Activated CD4-positive, alpha-beta T cell treated with anti-CD3 and anti-CD28 coated beads, Interleukin-2, amount 50 U/mL, for 4 hours (primary cell): ENCODE measurements at places on chromosomes 16 and 17.

GRCh38 chr17:57016764-57017116 is 38.8 kb downstream of the SCPEP1 start:
- DNase-seq: no peak

GRCh38 chr17:75383842-75384195 is 21.7 kb downstream of the GRB2 start:
- DNase-seq: no peak

GRCh38 chr16:65576631-65577030 is 454.8 kb upstream of the CDH11 start:
- no peak for DNase-seq

DNA sequence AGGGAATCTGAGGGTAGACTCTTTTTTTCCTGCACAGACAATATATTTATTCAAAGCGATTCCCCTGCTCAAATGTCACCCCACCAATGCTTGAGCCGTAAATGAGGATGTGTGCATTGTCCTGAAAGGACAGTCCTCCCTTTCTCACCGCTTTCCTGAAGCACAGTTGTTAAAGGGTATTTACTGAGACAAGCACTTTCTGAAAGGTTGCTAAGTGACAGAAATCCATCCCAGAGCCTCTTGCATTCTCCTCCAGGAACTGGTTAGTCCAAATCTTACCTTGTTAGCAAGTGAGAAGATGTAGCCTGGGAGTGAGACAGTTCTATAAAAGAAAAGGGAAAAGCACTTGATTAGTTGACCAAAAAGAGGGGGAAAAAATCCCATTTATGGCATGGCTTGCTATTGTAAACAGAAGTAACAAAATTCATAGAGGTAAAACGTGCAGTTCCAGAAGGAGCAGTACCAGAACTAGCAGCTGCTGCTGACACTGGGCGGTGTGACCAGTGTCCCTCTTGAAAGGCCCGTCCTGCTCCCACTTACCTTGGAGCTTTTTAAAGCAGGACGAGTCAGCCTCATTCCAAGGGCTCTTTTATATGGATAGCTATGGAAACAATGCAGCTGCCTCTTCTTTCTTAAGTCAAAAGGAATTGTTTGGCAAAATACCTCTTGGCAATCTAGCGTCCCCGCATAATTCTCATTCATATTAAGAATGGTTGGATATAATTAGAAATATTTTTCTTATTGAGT is at the start of gene MYH2:
MYH2 (minus strand) TSS at position 563 of the 747 bp plus-strand sequence. CDS start 1,738 bp downstream, outside the sequence.
- DNase-seq: no peak

DNA sequence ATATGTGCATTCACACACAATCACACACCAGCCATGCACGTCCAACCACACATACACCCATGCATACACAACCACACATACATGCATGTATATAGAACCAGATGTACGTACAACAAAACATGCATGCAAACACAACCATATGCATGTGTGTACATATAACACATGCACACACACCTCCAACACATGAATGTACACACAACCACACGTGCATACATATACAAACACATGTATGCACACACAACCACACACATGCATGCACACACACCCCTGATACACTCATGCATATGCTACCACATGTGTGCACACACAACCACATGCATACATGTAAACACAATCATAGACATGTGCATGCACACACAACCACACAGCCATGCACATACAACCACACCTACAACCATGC is 52.0 kb upstream of the SDK2 start:
- no peak for DNase-seq

DNA sequence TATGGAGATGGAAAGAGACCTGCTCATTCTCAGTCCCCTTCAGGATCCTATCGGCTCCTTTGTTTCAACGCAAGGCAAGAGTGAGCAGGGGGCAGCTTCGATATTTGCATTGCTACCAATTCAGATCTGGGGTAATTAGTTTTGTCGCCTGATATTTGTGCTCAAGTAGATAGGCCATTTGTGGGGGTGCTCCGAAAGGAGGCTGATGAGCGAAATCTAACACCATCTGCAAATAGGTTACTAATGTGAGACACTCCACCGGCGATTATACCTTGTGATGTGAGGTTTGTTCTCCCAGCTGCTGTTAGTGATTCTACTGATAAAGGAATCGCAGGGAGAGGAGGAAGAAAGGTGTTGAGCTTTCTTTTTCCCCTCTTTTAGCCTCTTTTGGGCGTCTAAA is 31.5 kb downstream of the WSCD1 start:
- no peak for DNase-seq

DNA sequence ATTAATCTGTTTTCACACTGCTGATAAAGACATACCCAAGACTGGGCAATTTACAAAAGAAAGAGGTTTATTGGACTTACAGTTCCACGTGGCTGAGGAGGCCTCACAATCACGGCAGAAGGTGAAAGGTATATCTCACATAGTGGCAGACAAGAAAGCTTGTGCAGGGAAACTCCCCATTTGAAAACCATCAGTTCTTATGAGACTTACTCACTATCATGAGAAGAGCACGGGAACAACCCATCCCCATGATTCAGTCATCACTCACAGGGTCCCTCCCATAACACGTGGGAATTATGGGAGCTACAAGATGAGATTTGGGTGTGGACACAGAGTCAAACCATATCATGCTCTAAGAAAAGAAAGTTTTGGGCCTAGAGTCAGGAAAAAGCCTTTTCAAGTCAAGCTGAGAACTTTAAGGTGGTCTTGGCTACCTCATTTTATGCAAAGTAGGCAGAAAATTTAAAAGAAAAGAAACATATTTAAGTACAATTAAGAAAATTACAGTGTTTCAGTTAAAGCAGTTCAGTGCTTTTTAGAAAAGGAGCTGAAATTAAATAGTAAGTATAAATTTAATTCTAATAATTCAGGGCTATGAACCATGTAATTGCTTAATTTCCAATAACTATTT is 24.9 kb upstream of the CRYM start:
- no peak for DNase-seq

DNA sequence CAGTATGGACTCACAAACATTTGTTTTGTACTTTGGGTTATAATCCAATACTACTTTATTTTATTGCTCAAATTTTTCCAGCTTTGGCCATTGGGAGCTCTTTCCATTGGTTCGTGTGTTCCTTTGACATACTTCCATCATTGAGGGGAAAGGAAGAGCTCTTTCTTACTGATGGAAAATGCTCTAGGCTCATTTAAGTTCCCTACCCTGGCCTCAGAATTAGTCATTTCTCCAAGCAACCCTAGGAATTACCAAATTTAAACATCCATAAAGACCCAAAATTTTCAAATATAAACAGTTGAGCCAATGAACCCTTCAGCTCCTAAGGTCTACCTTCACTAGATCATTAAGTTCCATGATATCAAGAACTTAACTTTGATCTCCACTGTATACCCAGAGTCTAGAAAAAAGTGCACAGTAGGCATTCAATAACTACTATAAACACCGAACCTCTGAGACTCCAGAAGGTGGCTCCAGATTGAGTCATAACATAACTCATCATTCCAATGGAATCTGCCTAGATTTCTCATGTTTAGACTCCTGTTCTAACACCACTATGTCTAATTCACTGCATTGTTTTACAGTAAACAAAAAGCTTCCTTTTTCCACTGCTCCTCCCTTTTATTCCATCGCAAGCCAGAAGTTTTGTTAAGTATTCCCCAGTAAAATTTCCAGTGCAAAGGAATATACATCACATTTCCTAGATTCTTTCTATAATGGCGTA is 39.0 kb downstream of the SMURF2 start:
- no peak for DNase-seq

GRCh38 chr17:50170662-50171370 is 5.0 kb downstream of the SGCA start:
- no peak for DNase-seq

- DNase-seq: no peak
These were observed 130.1 kb upstream of the ADAMTS18 start for GRCh38 chr16:77564791-77565390.

- no peak for DNase-seq
These were observed 22.6 kb downstream of the CACNG4 start for GRCh38 chr17:66987059-66987616.

GRCh38 chr17:68290268-68290954 is 516 bp downstream of the SLC16A6 start:
- DNase-seq: peak; percentile 31

GRCh38 chr16:84383106-84383505 is 14.8 kb downstream of the ATP2C2 start:
- no peak for DNase-seq

- DNase-seq: no peak
These were observed 7.6 kb downstream of the SCPEP1 start for GRCh38 chr17:56985371-56986162.

DNA sequence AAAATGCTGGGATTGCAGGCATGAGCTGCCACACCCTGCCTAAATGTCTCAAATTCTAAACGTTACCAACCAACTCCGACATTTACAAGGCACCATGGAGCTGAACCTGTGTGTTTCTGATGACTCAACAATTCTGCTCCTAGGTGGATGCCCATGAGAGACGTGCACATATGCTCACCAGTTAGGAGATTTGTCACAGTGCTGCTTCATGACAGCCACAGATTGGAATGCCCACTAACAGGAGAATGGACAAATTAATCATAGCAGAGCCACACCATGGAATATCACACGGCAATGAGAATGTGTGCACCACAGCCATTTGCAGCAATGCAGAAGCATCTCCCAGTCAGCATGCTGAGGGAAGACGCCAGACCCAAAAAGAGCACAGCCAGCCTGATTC is 8.0 kb upstream of the KCNG4 start:
- no peak for DNase-seq

DNA sequence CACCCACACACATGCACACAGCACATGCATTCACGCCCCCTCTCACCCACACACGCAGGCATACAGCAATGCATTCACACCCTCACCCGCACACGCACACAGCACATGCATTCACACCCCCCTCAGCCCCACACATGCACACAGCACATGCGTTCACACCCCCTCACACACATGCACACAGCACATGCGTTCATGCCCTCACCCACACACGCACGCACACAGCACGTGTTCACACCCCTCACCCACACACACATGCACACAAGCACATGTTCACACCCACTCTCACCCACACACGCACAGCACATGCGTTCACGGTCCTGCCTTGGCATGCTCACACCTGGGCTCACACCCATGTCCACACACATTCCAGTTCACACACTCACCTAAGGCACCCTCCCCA is 64.2 kb downstream of the ENGASE start:
- no peak for DNase-seq

DNA sequence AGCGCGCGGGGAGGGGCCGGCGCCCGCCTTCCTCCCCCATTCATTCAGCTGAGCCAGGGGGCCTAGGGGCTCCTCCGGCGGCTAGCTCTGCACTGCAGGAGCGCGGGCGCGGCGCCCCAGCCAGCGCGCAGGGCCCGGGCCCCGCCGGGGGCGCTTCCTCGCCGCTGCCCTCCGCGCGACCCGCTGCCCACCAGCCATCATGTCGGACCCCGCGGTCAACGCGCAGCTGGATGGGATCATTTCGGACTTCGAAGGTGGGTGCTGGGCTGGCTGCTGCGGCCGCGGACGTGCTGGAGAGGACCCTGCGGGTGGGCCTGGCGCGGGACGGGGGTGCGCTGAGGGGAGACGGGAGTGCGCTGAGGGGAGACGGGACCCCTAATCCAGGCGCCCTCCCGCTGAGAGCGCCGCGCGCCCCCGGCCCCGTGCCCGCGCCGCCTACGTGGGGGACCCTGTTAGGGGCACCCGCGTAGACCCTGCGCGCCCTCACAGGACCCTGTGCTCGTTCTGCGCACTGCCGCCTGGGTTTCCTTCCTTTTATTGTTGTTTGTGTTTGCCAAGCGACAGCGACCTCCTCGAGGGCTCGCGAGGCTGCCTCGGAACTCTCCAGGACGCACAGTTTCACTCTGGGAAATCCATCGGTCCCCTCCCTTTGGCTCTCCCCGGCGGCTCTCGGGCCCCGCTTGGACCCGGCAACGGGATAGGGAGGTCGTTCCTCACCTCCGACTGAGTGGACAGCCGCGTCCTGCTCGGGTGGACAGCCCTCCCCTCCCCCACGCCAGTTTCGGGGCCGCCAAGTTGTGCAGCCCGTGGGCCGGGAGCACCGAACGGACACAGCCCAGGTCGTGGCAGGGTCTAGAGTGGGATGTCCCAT is 232.8 kb downstream of the SEC14L1 start:
- DNase-seq: no peak
